Lung (tissue), 17 donors: ENCODE measurements at places on chromosomes 11 and 22. TPM values are rescaled to one million over a fixed set of nuclear protein-coding genes. Genes with fewer than 3 reads are reported as not detected.
A peak's percentile ranks its signal among the peaks of the same experiment; 100 is the strongest.

GRCh38 chr11:125504580-125504979 is 8.5 kb upstream of the FEZ1 start:
- no peaks in the 10 kb centered on the region for H3K4me1 ChIP-seq
- H3K36me3 ChIP-seq: no peaks in the 10 kb centered on the region
- no peak overlapping the region for H3K27ac ChIP-seq
- H3K27me3 ChIP-seq: no peaks in the 10 kb centered on the region
- DNase-seq: no peak

DNA sequence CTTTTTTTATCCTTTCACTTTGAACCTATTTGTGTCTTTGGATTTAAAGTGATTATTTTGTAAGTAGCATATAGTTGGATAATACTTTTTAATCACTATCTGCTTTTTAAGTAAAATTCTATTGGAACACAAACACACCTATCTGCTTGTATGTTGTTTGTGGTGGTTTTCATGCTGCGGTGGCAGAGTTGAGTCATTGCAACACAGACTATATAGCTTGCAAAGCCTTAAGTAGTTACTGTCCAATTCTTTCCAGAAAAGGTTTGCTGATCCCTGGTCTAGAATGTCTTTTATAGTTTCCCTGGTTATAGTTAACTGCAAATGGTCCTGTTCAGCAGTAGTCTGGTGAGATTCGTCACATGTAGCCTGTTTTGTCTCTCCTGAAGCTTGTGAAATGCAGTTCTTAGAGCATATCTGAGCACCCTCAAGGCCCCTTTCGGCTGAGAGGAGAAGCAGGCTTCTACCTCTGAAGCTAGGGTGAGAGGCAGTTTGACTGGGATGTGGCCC is 21.5 kb downstream of the SHANK3 start:
- H3K4me3 ChIP-seq: no peak overlapping the region
- H3K27ac ChIP-seq: no peak overlapping the region
- H3K36me3 ChIP-seq: no peaks in the 10 kb centered on the region
- no peak for DNase-seq

GRCh38 chr22:46803031-46803880 is 40.8 kb downstream of the TBC1D22A start:
- DNase-seq: no peak
- no peak overlapping the region for H3K4me3 ChIP-seq
- no peaks in the 10 kb centered on the region for H3K4me1 ChIP-seq
- no peaks in the 10 kb centered on the region for H3K27me3 ChIP-seq
- no peaks in the 10 kb centered on the region for H3K36me3 ChIP-seq

- H3K4me1 ChIP-seq: no peaks in the 10 kb centered on the region
- no peaks in the 10 kb centered on the region for H3K36me3 ChIP-seq
- H3K27ac ChIP-seq: no peak overlapping the region
- H3K27me3 ChIP-seq: no peaks in the 10 kb centered on the region
- H3K4me3 ChIP-seq: no peak overlapping the region
- DNase-seq: no peak
Measured at GRCh38 chr11:26134053-26134452, 197.9 kb upstream of the ANO3 start.

DNA sequence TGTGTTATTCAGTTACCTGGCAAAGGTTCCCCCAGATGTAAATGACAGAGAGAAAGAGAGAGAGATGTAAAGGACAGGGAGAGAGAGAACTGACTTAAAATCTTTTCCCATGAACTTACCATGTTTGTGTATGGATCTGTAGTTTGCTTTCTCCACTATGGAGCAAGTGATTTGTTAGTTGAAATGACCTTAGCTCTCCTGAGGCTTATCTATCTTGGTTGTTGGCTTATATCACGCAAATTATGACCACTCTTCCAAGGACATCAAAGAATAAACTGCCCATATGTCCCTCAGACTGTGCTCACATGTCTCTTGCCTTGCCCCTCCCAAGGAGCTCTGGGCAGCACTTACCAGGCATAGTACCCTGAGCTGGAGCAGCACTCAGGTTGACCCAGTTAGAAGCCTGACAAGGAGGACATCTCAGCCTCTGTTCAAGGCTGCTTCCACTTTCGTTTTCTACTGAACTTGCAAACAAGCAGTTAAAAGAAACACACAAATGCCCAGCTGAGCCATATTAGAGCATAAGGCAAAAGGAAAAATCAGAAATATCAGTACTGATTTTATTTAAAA is 95.3 kb upstream of the RCN1 start:
- no peaks in the 10 kb centered on the region for H3K4me1 ChIP-seq
- H3K27me3 ChIP-seq: peaks cover 13% of the 10 kb centered on the region
- no peaks in the 10 kb centered on the region for H3K36me3 ChIP-seq

DNA sequence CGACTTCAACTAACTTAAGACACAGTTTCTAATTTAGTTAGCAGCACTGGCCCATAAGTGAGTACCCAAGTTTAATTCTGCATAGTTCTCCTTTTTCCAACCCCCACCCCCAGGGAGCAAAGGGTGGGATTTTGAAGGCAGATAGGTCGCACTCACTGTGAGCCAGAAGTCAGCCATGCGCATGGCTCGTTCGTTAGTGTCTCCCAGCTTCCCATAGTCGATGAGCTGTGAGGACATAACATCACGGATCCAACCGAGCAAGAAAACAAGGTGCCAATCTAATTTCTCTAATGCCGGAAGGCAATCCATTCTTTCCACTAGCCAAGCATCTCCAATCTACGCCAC is 577 bp downstream of the MRPL17 start:
- no peaks in the 10 kb centered on the region for H3K27me3 ChIP-seq
- DNase-seq: no peak
- H3K4me1 ChIP-seq: peaks cover 7% of the 10 kb centered on the region
- peak overlapping the region; percentile 89 for H3K27ac ChIP-seq
- peak overlapping the region; percentile 92 for H3K4me3 ChIP-seq

GRCh38 chr11:79043726-79044125 is 397.1 kb downstream of the TENM4 start:
- H3K4me1 ChIP-seq: peaks cover 25% of the 10 kb centered on the region
- no peak for DNase-seq
- no peak overlapping the region for H3K4me3 ChIP-seq
- no peaks in the 10 kb centered on the region for H3K36me3 ChIP-seq
- no peaks in the 10 kb centered on the region for H3K27me3 ChIP-seq

DNA sequence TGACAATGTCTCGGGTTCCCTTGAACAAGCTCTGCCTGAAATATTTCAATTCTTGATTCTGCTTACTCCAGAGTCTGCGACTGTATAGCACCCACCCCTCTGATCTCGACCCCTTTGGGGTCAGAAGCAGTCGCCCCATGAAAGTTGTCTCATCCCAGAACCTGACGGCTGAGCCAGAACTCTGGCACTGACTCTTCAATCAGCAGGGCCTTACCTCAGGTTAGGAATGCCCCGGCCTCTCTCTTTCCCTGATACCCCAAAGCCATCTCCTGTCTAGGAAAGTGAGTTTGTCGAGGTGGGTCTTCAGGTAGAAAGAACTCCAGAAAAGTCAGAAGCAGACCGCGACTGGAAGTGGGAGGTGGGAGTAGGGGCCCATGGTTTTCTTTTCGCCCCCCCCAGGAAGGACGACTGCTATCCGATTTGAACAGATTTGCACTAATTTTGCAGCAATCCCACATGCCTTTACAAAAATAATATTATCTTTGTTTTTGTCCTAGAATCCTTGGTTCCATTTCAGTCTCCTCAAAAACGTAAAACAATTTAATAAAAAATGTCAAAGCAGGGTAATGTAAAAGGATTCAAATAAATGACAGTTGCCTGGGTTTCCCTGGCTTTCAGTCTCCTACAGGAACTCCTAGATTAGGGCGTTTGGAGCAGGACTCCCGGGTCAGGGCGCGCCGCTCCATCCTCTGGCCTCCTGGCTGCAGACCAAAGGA is 898 bp upstream of the ROBO3 start:
- no peak overlapping the region for H3K27ac ChIP-seq
- DNase-seq: no peak
- H3K4me1 ChIP-seq: peaks cover 24% of the 10 kb centered on the region
- H3K36me3 ChIP-seq: no peaks in the 10 kb centered on the region

DNA sequence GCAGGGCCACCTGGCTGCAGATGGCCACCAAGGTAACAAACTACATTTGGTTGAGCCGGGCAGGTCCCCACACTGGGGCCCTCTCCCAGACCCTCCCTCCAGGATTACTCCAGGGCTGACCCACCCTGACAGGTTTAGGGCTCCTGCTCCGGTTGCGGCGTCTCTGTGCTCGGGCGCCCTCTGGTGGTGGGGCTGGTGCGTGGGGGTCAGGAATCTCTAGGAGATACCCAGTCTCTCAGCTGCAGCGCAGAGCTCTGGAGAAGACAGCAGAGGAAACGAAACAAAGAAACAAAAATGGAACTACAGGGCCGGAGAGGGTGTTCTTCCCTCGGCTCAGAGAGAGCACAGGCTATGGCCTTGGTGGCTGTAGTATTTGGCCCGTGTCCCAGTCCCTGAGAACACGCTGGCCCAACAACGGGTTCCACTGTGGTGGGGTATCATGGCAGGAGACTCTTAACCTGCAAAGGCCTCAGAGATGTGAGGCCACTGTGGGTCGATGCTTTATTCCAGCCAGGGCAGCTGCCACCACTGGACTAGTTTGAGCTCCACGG is 2.4 kb downstream of the C11orf96 start:
- no peaks in the 10 kb centered on the region for H3K27me3 ChIP-seq
- H3K36me3 ChIP-seq: peaks cover 9% of the 10 kb centered on the region
- peaks cover 6% of the 10 kb centered on the region for H3K4me1 ChIP-seq
- peak; percentile 66 for DNase-seq
- H3K4me3 ChIP-seq: peak overlapping the region; percentile 88
- peak overlapping the region; percentile 43 for H3K27ac ChIP-seq

GRCh38 chr22:45911601-45912271 is 65.2 kb downstream of the WNT7B start:
- no peaks in the 10 kb centered on the region for H3K36me3 ChIP-seq
- H3K27ac ChIP-seq: peak overlapping the region; percentile 59
- H3K4me3 ChIP-seq: no peak overlapping the region
- no peaks in the 10 kb centered on the region for H3K27me3 ChIP-seq
- peak; percentile 54 for DNase-seq

DNA sequence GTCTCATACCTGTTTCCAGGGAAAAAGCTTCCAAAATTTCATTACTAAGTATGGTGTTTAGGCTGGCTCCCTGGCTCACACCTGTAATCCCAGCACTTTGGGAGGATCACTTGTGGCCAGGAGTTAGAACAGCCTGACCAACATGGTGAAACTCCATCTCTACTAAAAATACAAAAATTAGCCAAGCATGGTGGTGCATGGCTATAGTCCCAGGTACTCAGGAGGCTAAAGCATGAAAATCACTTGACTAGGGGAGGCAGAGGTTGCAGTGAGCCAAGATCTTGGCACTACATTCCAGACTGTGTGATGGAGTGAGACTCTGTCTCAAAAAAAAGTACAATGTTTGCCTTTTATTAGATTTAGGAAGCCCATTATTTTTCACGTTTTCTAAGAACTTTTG is 331.5 kb upstream of the CCDC90B start:
- no peaks in the 10 kb centered on the region for H3K27me3 ChIP-seq
- no peak for DNase-seq
- no peak overlapping the region for H3K4me3 ChIP-seq
- H3K36me3 ChIP-seq: no peaks in the 10 kb centered on the region
- no peaks in the 10 kb centered on the region for H3K4me1 ChIP-seq

DNA sequence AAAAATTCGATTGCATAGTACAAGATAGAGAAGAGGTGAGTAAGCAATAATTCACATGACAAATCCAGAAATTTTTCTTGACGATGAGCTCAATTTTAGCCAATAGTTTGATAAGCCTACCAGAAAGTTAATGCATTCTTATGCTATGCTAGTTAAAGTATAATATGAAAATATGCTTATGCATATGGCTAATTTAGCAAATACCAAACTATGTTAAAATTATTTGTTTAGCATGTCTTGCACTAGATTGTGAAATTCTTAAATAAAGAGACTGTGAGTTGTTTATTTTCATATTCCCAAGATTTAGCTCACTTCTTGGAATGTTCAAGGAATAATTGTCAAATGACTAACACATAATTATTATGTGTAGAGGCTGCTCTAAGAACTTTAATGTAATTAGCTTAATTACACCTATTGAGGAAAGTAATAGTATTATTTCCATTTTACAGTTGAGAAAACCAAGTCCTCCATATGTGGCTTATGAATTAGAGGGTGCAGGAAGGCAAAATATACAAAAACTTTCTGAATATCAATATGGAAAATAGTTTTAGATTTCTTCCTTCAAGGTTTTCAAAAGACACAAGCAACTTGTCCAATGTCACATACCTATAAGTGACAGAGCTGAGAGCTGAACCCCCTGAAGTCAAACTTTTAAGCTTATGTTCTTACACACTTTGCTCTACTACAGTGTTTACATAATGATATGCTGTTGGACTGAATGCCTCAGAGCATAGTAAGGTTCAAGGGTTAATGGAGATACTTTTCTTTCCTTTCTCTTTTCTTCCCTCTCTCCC is 45.9 kb upstream of the ARHGAP20 start:
- no peaks in the 10 kb centered on the region for H3K36me3 ChIP-seq
- no peak overlapping the region for H3K27ac ChIP-seq
- peaks cover 43% of the 10 kb centered on the region for H3K4me1 ChIP-seq
- H3K4me3 ChIP-seq: no peak overlapping the region

GRCh38 chr11:45071232-45071631 is 75.2 kb upstream of the PRDM11 start:
- H3K27ac ChIP-seq: no peak overlapping the region
- H3K36me3 ChIP-seq: no peaks in the 10 kb centered on the region
- no peaks in the 10 kb centered on the region for H3K4me1 ChIP-seq
- no peaks in the 10 kb centered on the region for H3K27me3 ChIP-seq
- DNase-seq: no peak

DNA sequence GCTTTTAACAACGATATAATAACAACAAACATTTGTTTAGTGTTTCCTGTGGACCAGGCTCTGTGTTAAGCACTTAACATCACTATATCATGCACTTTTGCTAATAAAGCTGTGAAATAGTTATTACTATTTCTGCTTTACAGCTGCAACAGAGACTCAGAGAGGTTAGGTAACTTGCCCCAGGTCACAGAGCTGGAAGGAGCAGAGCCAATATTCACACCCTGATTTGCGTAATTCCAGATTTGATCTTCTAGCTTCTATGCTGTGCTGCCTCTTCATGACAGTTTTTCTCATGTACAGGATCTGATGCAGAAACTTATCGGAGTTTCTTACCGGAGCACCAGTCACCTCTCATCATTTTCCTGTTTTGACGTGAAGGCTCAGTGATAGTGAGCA is 33.6 kb upstream of the EHF start:
- no peaks in the 10 kb centered on the region for H3K36me3 ChIP-seq
- no peaks in the 10 kb centered on the region for H3K27me3 ChIP-seq
- DNase-seq: no peak
- no peak overlapping the region for H3K27ac ChIP-seq
- H3K4me3 ChIP-seq: no peak overlapping the region

- no peak overlapping the region for H3K4me3 ChIP-seq
- H3K4me1 ChIP-seq: peaks cover 10% of the 10 kb centered on the region
- peak overlapping the region; percentile 7 for H3K27ac ChIP-seq
- DNase-seq: no peak
- peaks cover 14% of the 10 kb centered on the region for H3K36me3 ChIP-seq
- no peaks in the 10 kb centered on the region for H3K27me3 ChIP-seq
Measured at GRCh38 chr22:38221908-38222796, 20.4 kb downstream of the MAFF start.

The ARHGAP20 gene
- 5.2 TPM for total RNA-seq

The KRTAP5-2 gene
- total RNA-seq: not detected
